ENCODE measurements at places on chromosomes 4 and X.

- no peak for DNase-seq
Observed at GRCh38 chrX:69024931-69025330, 140.3 kb downstream of the PJA1 start.

GRCh38 chrX:2640436-2641150 is 50.5 kb upstream of the CD99 start:
- no peak for DNase-seq

- DNase-seq: no peak
Observed at GRCh38 chr4:76386566-76387305, 34.2 kb downstream of the CCDC158 start.

- no peak for DNase-seq
Observed at GRCh38 chrX:1720836-1721235, 106.0 kb downstream of the ASMT start.

- DNase-seq: no peak
Observed at GRCh38 chrX:154797006-154797405, 8.3 kb downstream of the MPP1 start.

DNA sequence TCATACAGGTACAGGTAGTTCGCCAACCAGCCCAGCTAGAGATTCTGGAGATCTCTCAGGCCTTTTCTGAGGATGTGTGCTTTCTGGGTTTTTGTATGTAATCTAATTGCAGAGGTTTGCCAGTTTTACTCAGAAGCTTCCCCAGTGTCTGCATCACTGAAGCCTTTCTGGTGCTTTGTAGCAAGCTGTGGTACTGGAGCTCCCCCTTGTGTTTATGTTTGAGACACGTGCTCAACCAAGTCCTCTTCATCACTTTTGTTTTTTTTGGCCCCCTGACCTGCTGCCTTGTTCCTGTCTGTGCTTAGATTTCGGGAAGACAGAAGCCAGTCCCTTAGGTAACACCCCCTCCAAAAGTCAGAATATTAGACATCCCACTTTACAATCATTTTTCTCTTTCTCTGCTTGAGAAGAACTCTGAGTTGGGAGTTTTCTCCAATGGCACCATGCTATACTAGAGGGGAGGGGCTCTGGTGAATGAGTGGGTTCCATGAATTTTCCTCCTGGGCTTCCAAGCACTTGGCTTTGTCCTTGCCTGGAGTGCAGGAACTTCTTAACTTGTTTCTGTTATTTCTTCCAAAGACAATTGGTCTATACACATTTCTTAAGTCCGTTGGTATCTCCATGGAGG is 128.4 kb upstream of the TBC1D9 start:
- no peak for DNase-seq

DNA sequence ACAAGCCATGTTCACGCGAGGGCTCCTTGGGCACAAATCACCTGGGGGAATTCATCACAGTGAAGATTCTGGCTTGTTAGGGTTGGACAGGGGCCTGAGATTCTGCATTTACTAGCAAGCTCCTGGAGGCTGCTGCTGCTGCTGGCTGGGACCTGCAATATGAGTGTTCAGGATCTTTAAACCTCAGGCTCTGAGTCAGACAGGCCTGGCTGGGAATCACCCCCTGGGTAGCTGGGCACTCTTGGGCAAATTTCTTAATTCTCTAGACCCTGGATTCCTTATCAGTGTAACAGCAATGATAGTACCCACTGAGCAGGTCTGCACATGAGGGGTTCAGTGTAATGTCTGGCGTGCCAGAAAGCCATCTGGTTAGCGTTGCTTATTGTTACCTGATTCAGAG is 101.5 kb downstream of the DHX15 start:
- DNase-seq: no peak

DNA sequence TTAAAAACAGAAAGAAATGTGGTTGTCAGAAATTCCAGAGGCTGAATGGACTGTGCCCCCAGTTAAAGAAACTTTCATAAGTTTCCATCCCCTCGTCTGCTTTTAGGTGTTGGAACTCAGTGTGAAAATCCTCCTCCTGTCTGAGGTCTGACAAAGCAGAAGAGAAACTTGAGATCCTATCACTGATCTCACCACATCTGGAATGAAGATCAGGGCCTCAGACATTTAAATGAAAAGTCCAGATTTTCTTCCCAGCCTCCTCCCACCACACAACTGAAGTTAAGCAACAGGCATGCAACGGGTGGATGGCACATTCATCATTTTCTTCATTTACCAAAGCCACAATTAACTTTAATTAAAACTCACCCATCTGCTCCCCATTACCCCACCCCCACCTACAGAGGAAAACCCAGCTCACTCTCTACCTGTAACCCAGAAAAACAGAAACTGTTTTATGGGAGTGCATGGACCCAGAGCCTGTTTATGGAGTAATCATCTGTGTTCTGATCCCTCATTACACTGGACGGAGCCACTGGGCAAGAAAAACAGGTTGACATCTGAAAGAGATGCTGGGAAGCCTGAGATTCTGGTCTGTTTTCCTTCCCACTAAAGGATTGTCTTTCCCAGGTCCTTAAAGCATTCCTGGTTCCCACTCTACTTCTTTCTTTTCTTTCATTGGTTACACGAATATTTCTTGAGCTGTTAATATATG is 58.1 kb upstream of the HOPX start:
- DNase-seq: no peak

DNA sequence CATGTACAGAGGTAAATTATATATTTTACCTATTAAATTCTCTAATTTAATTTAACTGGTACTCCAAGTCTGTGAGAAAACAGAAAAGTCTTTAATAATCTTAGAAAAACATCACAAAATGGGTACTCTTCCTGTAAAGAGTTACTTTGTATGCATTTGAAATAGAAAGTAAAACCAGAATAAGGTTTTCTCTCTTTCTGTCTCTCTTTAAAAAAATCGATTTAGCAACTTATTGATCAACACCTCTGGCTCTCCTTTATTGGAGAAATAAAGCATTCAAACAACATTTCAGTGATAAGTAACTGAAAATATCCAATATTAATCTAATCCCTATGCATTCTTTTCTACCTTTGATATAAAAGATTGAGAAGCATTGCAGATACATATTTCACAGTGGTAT is 27.4 kb downstream of the ATOH1 start:
- DNase-seq: no peak

DNA sequence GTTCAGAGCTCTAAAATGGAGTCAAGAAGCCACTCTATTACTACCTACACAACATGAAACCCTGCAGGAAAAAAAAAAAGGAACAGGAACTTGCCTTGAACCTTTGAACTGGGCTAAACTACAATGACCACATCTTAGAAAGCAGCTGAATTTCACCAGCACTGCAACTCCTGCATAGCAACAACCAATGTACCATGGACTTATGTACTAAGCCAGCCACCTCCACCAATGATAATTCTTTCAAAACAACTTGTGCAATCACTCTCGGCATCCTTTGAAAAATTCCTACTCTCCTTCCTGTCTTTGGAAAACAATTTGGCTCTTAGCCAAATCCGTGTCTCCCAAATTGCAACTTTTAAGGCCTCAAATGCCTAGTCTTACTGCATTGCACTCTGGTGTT is 26.8 kb upstream of the FMR1 start:
- no peak for DNase-seq

DNA sequence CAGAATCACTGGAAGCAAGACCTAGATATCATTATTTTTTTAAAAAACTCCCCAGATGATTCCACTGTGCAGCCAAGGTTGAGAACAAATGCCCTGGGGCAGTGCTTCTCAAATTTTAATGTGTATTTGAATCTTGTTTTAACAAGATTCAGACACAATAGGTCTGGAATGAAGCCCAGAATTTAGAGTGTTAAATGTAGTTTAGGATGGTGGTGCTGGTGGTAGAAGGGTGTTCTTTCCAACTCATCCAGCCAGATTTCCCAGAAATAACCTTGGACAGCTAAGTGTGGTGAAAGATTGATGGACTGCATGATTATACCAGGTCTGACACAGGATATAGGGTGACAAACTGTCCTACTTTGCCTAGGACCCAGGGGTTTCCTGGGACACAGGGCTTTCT is 120.1 kb upstream of the MED14 start:
- no peak for DNase-seq

GRCh38 chr4:48799157-48799556 is 19.1 kb upstream of the FRYL start:
- no peak for DNase-seq

- DNase-seq: no peak
Observed at GRCh38 chr4:8371596-8371995, 68.9 kb downstream of the ACOX3 start.

DNA sequence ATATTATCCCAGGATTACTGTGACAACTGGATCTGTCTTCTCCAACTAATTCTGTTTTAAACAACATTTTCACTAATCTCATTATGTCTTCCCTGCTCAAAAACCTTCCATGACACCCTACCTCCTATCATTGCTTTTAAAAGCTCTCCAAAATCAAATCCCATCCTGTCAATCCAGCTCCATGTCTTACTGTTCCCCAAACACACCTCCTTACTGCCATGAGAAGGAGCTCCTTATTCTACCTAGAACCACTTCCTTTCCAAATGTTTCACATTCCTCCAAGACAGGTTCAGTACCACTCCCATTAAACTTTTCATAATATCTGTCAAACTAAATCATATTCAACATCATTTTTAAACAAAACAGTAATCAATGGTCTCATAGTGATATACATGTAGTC is 66.9 kb upstream of the WDR17 start:
- no peak for DNase-seq

- DNase-seq: no peak
Observed at GRCh38 chrX:110119480-110119879, 116.6 kb downstream of the TMEM164 start.

GRCh38 chr4:70062000-70062399 is 11.8 kb downstream of the HTN1 start:
- DNase-seq: no peak

DNA sequence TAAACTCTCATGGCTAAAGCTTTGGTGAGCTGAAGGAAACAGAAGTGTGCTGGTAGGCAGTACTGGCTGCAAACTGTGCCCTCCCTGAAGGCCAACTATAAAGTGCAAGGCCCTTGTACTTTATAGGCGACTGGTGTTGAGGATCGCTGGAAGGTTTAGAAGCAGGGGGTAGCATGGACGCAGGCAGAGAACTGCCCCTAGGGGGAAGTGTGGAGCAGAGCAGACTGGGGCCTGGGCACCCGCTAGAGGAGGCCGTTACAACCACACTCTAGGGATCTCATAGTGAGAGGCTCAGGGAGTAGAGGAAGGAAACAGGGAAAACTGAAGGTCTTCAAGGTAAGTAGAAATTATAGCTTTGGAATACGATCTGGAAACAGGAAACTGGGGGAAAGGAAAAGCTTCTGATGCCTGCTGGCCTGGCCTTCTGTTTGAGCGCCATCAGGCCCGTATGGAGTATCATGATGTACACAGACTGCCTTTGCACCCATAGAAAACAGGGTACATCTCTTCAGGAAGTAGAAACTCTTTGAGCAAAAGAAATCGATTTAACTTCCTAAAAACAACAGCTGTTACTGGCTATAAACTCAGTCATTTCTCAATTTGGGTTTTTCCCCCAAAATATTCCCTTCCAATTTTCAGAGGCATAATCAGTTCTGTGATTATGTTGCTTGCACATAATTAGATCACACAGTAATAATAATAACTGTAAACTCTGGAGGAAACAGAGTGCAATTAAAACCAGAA is 23.9 kb upstream of the TMSB4X start:
- DNase-seq: no peak

GRCh38 chrX:41526925-41527324 is 79.8 kb downstream of the NYX start:
- DNase-seq: no peak

GRCh38 chr4:5238173-5238572 is 186.9 kb downstream of the STK32B start:
- DNase-seq: no peak

DNA sequence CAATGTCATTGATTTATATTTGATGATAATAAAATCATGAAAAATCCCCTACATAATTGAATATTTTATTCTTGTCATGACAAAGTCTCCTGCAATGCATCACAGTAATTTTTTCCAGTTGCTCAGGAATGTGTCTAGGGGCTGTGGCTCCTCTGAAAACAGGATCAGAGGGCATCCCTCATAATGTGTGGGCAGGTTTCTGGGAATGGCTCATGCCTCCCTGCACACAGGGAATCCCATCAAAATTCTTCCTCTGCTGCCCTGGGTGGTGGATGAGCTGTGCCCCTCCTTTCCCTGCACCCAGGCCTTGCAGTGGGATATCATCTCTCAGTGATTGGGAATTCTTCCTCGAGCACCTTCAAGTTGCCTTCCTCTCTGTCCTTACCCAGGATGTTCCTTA is 20.4 kb upstream of the PUDP start:
- DNase-seq: no peak

DNA sequence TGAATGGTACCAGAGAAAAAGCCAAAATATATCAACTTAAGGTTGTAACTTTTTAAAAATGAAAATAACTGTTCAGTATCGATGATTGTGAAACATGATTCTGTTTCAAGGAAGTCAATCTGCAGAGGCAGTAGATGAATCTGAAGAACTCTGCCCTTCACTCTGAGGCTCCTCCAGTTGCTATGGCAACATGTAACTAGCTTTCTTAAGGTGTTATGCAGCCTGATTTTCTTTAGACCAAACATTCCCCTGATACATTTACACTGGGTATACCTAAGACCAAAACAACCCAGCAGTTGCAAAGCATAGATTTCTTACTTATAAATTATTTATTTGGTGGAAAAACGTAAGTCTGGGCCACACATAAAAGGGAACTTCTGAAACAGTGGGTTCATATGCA is 133.6 kb upstream of the RASGEF1B start:
- no peak for DNase-seq

DNA sequence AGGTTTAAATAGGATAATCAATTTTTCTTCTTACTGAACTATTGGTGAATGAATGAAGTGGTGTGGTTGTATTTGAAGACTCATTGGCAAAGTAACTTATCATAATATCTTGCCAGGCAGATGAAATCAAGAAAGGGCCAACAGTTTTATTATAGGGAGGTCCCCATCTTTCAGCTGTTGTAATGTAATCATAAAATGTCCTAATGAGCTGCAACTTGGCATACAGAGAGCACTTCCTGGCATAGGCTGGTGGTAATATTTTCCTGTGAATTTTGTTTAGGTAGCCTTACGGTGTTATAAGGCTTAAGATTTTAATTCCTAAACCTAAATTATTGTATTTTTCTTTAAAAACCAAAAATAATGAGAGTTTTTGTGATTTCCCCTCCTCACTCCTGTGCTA is 17.5 kb downstream of the FHIP1A start:
- DNase-seq: no peak

DNA sequence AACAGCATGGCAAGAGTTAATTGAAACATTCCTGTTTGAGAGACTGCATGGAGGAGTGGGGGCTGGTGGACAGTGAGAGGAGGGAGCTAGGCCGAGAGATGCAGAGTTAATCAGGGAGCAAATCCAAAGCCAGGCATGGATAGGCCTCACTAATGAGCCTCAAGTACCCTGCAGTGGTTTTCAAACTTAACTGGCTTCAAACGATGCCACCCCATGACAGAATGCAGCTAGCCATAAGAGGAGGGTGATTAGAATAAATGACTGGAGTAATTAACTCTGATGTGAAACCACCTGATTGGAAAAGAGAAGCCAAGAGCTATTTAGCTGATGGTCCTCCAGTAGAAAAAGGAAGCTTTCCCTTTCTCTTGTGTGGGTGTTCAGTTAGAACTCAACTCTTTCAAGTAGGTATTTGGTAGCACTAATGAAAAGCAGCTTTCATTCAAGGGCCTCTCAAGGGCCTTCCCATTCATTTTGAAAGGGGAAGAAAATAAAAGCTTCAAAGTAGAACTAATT is 215.4 kb upstream of the MAB21L2 start:
- DNase-seq: no peak

Data from C1 segment of cervical spinal cord (tissue), 14 donors.